Karpas-422 (cell line): ENCODE measurements at places on chromosomes 1 and 21. TPM values are rescaled to one million over a fixed set of nuclear protein-coding genes. Genes with fewer than 3 reads are reported as not detected.

GRCh38 chr1:234649432-234650081 lies 39.6 kb upstream of the IRF2BP2 start:
- H3K27me3 ChIP-seq: no peaks in the 10 kb centered on the region; the same call in 1 of the 2 replicates
- no peaks in the 10 kb centered on the region for H3K36me3 ChIP-seq
- H3K4me1 ChIP-seq: peaks cover 34% of the 10 kb centered on the region
- DNase-seq: no peak

DNA sequence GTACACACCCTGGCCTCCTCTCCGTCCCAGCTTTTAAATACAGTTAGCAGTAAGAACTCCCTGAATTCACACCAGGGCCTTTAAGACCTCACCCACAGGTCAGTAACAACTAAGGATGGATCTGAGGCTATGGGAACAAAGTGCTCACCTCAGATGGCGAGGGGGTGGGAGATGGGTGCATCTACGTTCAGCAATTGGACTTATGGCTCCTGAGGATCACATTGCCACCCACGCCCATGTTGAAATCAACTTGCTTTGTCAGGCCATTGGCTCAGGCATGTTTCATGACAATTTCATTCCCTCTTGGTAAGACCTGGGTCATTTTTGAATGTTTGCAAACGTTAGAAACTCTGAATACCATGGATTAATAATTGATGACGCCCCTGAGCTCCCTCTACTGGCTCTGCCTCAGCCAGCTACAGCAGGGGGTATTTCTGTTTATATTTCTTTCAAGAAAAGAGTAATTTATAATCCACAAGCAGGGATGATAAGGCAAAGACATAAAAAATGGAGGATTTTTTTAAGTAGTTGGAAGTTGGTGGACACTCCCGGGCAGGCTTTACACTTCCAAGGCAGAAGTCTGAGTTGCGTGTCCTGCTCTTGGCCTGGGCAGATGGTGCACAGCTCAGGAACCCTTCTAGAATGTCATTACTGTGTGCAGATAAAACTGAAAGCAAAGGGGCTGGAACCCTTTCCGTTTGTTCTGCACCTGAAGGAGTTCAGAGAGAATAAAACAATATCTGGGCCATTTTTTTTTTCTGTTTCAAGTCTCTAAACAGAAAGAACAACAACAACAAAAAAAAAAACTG lies 13.7 kb upstream of the LBR start:
- H3K4me1 ChIP-seq: peaks cover 39% of the 10 kb centered on the region
- H3K27me3 ChIP-seq: no peaks in the 10 kb centered on the region
- no peaks in the 10 kb centered on the region for H3K36me3 ChIP-seq
- H3K4me3 ChIP-seq: no peak overlapping the region

GRCh38 chr1:19799230-19800075 lies at the start of gene TMCO4:
Gene TMCO4, minus strand, starts transcription at chr1:19799916. Its CDS starts 19,158 bp downstream, at chr1:19780758.
- H3K27ac ChIP-seq: peak within 1 kb of the TSS; percentile 47; the same call in 1 of the 2 replicates
- peaks cover 18% of the 10 kb centered on the region for H3K4me1 ChIP-seq
- H3K36me3 ChIP-seq: no peaks in the 10 kb centered on the region
- H3K27me3 ChIP-seq: no peaks in the 10 kb centered on the region

DNA sequence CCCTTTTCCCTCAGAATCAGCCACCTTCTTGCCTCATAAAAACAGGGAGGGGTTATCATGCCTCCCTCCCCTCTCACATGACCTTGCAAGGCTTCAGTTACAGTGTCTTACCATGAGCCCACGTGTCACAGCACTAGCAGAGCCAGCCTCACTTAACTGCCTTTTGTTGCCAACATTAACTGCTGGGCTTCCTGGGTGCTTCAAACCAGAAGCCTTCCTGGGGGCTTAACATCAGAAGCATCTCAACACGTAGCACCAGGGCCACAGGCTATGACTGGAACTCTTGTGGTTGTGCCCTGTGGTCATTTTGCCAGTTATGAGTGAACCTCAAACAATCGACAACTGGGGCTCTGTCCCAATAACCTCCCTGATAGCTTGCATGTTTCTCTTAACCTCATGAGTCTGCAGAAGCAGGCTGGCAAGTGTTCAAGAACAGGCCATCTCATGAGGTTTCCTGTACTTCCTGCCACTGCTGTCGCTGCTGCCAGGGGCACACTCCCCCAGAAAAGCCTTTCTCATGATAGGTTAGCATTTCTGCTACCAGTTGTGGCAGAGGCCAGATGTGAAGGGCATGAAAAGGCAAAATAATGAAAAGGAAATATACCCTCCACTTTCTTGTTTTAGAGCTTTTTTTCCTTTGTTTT lies 132.2 kb downstream of the GLUL start:
- no peak overlapping the region for H3K4me3 ChIP-seq
- no peaks in the 10 kb centered on the region for H3K27me3 ChIP-seq
- no peak overlapping the region for H3K27ac ChIP-seq
- no peaks in the 10 kb centered on the region for H3K4me1 ChIP-seq
- no peak for DNase-seq

- no peak overlapping the region for H3K27ac ChIP-seq
- H3K4me1 ChIP-seq: no peaks in the 10 kb centered on the region
- H3K27me3 ChIP-seq: no peaks in the 10 kb centered on the region
These were observed 32.3 kb downstream of the KIAA2013 start for GRCh38 chr1:11893907-11894251.

- no peak overlapping the region for H3K4me3 ChIP-seq
- no peaks in the 10 kb centered on the region for H3K36me3 ChIP-seq
- H3K4me1 ChIP-seq: peaks cover 71% of the 10 kb centered on the region
- peak overlapping the region; percentile 60 for H3K27ac ChIP-seq
- DNase-seq: no peak
These were observed 72.1 kb upstream of the CNTN2 start for GRCh38 chr1:204970937-204971336.

DNA sequence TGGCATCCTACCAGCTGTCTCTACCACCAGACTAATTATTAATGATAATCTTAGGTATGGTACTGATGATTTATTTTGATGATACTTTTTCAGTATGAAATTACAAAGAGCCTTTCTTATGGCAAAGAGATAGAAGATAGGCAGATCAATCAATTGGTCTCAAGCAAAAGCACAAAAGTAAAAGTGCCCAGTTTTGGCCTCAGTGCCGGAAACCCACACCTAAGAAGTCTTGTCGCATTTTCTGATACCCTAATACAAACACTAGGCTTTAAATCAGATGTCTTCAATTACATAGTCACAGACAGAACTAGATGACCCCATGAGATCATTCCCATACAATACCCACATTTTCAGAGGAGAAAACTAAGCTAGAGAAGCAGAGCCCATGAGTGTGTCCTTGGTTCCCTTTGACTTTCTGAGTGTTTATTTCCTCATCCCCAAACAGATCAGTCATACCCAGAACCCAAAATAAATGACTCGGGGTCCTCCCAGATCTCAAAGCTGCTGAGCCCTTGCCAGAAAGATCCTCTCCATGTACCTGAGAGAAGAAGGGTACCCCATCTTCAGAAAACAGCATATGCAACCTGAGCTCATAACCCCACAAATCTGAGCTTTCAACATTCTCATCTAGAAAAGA lies 7.7 kb downstream of the ITPKB start:
- peaks cover 85% of the 10 kb centered on the region for H3K36me3 ChIP-seq
- peak; percentile 58 for DNase-seq
- peaks cover 87% of the 10 kb centered on the region for H3K4me1 ChIP-seq
- no peaks in the 10 kb centered on the region for H3K27me3 ChIP-seq

- H3K27me3 ChIP-seq: no peaks in the 10 kb centered on the region
- H3K36me3 ChIP-seq: no peaks in the 10 kb centered on the region
- no peaks in the 10 kb centered on the region for H3K4me1 ChIP-seq
- DNase-seq: no peak
These were observed 300.6 kb upstream of the PLXNA2 start for GRCh38 chr1:208544794-208545193.

DNA sequence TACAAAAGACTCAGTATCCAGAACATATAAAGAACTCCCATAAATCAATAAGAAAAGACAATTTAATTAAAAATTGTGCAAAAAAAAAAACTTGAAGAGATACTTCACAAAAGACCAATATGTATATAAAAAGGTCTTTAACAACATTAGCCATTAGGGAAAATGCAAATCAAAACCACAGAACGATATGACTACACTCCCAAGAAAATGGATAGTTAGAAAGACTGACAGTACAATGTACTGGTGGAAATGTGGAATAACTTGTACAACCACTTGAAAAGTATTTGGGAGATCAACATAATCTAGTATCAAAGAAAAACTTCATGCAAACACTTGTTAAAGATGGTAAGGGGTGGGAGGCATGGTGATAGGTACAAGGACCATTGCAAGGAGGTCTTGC lies 3.9 kb upstream of the CLCA1 start:
- H3K36me3 ChIP-seq: no peaks in the 10 kb centered on the region
- H3K27ac ChIP-seq: no peak overlapping the region
- H3K4me3 ChIP-seq: no peak overlapping the region

DNA sequence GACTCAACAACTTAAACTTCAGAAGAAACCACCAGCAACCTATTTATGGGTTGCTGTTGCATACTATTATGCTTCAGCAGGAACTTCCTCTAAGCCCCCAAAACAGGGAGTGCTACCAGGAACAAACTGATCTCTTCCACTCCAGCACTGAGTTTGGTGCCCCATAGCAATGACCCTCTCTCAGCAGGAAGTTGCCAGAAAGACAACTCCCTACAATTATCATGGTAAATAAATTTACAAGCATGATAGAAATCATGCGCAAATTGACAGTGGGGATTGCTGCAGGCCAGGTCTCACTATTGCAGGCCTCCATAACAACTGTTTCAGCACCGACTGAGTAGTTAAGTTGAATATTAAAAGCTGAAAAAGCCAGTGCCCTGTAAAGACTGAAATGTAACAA lies 180.6 kb downstream of the PLA2G4A start:
- no peak overlapping the region for H3K27ac ChIP-seq
- H3K4me1 ChIP-seq: no peaks in the 10 kb centered on the region
- H3K36me3 ChIP-seq: no peaks in the 10 kb centered on the region
- H3K27me3 ChIP-seq: no peaks in the 10 kb centered on the region

- DNase-seq: no peak
- no peak overlapping the region for H3K27ac ChIP-seq
- H3K4me1 ChIP-seq: no peaks in the 10 kb centered on the region
- no peaks in the 10 kb centered on the region for H3K36me3 ChIP-seq
These were observed 27.0 kb downstream of the TRIM11 start for GRCh38 chr1:228379666-228380065.

GRCh38 chr1:114094363-114094634 lies 59.4 kb downstream of the SYT6 start:
- no peaks in the 10 kb centered on the region for H3K4me1 ChIP-seq
- no peak for DNase-seq
- no peaks in the 10 kb centered on the region for H3K36me3 ChIP-seq
- H3K4me3 ChIP-seq: no peak overlapping the region
- no peaks in the 10 kb centered on the region for H3K27me3 ChIP-seq
- H3K27ac ChIP-seq: no peak overlapping the region

- H3K4me3 ChIP-seq: no peak overlapping the region
- no peak overlapping the region for H3K27ac ChIP-seq
- no peak for DNase-seq
These were observed 110.5 kb downstream of the CNIH3 start for GRCh38 chr1:224726441-224727182.

Gene OR14K1
- total RNA-seq: not detected in 2 replicates

Gene LAPTM5
- 117 and 184 TPM in 2 replicates for total RNA-seq

Gene RNU1-2
- under 0.01 TPM in 2 replicates for total RNA-seq

Gene LMX1A
- total RNA-seq: not detected in 2 replicates

Gene CC2D1B
- 17.4 and 20.1 TPM in 2 replicates for total RNA-seq

Gene PKNOX1
- total RNA-seq: 19.7 and 28.1 TPM in 2 replicates
